ENCODE measurements at places on chromosomes 16 and 17.

DNA sequence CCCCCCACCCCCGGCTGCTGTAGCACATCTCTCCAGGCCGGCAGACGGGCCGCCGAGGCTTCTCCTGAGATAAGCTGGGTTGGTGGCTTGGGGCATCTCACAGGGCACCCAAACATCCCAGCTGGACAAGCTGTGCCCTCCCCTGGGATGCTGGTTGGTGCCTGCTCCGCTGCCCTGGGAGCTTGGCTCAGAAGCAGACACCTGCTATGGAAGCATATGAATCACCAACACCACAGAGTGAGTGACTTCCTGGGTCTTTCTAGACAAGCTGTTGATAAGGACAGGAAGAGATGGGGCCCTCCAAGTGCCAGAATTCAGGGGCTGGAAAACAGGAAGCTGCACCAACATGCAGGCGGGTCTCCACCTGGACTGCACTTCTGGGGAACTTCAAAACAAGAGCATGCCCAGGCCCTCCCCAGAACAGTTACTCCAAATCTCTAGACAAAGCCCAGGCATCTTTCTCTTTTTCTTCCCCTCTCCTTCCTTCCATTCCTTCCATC, 13.7 kb downstream of the C16orf95 start:
- DNase-seq: no peak

GRCh38 chr16:71923941-71924690, 28.8 kb downstream of the IST1 start:
- no peak for DNase-seq

DNA sequence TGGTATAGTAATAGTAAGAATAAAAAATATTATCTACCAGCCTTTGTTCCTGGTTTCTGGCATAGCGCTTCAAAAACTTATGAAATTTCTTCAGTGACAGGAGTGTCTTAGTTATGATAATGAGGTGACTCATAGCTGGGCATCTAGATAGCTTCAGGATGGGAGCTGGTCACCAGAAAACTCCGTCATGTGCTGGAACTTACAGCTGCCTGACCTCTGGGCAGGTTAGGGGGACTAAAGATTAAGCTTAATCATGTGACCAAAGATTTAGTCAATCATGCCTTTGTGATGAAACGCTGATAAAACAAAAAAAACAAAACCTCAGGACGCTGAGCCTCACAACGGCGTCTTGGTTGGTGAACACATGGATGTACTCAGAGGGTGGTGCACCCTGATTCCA, 154.2 kb downstream of the MYO1D start:
- DNase-seq: no peak

DNA sequence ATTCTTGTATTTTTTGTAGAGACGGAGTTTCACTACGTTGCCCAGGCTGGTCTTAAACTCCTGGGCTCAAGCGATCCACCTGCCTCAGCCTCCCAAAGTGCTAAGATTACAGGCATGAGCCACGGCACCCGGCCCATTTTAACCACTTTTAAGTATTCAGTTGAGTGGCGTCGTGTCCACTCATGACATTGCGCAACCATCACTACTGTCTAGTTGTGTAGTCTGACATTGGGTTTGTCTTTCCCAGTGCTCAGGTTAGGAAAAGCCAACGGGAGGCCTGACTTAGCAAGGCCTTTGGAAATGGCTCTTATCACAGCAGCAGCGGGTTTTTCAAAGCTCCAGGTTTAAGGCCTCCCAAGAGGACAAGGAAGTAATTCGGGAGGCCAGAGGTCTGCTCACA, 58.7 kb downstream of the LITAF start:
- DNase-seq: no peak

DNA sequence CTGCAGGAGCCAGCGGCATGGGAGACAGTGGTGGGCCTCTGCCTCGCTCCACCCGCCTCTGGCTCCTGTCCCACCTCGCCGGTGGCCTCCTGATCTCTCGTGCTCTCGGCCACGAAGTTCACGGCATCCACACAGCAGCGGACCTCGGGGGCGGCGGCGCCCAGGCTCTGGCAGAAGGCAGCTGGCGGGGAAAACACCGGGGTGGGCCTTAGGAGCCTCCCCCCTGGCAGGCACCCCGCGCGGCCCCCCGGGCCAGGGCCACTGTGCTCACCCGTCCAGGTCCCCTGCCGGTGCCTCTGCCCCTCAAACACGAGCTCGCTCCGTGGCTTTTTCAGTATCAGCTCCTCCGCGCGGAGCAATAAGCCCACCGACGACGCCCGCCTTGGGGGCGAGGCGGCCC, 409 bp upstream of the C17orf107 start:
- no peak for DNase-seq

- no peak for DNase-seq
Observed at GRCh38 chr16:70713342-70713741, 27.5 kb upstream of the MTSS2 start.

GRCh38 chr17:20702692-20703091, 123.2 kb downstream of the CDRT15L2 start:
- no peak for DNase-seq

GRCh38 chr17:5431949-5432556, 6.9 kb downstream of the C1QBP start:
- no peak for DNase-seq

DNA sequence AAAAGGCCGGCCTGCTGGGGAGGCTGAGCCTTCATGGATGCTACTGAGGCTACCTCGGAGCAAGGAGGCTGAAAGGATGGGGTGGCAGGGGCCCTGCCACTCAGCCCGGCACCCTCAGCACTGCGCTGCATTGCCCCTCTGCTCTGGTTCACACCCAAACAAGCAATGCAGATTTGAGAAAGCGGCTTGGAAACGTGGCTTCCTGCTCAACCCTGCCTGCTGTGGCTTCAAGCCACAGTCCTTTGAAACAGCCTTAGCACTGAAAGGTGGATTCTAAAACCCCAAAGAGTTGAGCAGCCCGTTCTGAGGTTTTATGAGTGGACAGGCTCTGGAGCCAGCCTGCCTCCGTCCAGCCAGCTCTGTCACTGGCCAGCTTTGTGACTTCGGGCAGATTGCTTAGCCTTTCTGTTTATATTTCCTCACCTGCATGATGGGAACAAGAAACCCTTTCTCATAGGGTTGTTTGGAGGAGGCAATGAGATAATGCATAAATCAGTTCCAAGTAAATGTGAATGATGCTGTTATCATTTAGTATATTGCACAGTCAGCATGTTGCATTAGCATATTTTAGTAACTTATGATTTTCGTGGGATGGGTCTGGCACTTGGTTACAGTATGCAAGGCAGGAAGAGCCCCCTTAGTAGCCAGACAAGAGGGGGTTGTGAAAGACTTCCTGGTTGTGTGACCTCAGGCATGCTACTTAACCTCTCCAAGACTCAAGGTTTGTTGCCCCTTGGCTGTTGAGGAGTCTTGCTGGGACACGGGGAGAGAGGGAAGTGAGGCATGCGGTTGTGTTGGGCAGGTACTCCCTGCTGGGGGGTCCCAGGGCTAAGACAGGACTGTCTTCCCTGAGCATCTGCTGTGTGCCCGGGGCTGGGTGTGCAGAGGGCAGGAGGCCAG, 23.6 kb downstream of the CRISPLD2 start:
- DNase-seq: no peak

DNA sequence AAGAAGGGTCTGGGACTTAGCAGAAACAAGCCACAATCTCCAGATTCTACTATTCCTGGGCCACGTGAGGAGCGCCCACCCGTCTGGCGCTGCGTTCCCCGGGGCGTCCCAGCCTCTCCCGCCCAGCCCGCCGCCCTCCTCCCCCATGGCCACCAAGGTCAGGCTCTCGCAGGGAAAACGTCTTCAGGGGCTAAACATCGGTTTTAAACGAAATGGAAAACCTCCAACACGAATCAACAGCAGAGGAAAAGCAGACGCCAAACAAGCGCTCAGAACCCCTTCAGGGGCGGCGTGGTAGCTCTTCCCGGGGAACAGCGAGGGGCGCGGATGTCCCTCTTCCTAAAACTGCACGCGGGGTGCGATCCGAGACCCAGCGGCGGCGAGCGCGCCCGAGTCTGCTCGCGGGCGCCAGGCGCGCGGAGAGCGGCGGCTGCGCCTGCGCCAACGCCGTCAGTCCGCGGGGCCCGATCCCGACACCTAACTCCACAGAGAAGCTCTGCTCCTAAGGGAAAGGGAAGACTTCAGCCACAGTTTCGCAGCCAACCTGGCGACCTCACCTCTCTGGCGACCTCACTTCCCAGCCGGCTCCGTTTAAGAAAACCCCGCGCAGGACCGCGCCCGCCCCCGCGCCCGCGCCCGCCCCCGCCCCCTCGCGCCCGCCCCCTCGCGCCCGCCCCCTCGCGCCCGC, 505 bp upstream of the COG1 start:
- peak; percentile 78 for DNase-seq

GRCh38 chr16:81587626-81588160, 143.1 kb downstream of the CMIP start:
- DNase-seq: no peak

- no peak for DNase-seq
Observed at GRCh38 chr17:42337442-42337841, 49.1 kb downstream of the STAT5A start.

DNA sequence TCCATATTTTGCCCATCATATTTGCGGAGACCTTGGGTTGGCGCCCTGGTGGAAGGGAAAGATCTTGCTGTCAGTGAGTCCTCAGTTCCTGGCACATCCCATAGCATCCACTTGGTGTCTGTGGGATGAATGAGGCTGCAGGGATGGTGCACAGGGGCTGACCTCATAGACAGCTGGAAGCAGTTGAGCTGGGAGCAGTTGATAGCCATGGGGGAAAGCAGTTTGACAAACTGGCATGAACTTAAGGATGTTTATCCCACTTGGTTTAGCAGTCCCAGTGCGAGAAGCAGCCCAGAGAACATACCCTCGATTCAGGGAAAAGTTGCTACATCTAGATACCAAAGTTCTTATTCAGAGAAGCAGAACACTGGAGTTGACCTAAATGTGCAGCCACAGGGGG, 80.7 kb downstream of the SNX29 start:
- DNase-seq: no peak

GRCh38 chr17:55729484-55729883, 6.8 kb upstream of the TMEM100 start:
- DNase-seq: no peak

- no peak for DNase-seq
Observed at GRCh38 chr17:57077000-57077399, 8.0 kb upstream of the AKAP1 start.

GRCh38 chr17:32659419-32659842, 172.6 kb downstream of the CDK5R1 start:
- DNase-seq: peak; percentile 77

DNA sequence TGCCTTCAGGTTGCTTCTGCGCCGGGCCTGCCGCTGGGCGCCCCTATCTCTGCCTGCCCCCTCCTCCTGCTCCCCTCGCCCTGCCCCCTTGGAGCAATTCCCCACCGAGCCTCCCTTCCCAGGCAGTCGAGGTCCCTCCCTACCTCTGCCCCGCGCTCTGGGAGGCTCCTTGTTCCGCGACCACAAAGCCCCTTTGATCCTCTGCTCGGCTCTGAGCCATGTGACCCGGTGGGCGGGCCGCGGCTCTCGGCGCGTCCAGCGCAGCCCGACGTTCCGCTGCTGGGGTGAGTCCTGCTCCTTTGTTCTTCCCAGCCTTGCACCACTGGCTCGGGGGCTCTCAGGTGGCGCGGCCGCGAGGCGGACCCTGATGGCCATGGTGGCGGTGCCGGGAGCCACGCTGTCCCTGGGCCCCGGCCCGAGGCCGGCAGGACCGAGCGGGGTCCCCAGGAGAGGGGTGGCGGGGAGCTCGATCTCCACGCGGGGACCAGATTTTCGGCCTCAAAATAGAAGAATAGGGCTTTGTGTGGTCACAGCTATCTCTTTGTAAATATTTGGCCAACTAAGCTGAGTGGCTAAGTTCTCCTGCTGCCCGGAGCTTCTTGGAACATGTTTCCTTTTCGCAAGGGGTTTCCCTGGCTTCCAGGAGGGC, 310.6 kb downstream of the SEC14L1 start:
- DNase-seq: peak; percentile 78

- no peak for DNase-seq
Observed at GRCh38 chr17:56158344-56158743, 5.1 kb downstream of the ANKFN1 start.

DNA sequence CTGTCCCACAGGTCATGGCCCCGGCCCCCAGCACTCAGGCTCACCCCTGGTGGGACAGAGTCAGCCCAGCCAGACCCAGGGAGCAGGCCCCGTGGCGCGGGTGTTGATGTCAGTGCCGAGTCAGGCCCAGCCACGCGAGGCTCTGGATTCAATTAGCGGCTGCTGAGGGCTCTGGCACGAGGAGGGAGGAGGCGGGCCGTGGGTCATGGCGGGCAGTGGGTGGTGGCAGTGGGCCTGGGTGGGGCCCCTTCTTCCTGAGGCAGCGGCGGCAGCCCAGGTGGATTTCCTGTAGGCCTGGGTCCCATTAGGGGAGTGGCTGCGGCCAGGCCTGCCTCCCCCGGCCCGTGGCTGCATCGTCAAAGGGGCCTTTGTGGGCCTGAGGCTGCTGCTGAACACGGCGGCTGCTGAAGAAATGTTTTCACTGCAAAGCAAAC, 12.9 kb downstream of the VASN start:
- DNase-seq: no peak

DNA sequence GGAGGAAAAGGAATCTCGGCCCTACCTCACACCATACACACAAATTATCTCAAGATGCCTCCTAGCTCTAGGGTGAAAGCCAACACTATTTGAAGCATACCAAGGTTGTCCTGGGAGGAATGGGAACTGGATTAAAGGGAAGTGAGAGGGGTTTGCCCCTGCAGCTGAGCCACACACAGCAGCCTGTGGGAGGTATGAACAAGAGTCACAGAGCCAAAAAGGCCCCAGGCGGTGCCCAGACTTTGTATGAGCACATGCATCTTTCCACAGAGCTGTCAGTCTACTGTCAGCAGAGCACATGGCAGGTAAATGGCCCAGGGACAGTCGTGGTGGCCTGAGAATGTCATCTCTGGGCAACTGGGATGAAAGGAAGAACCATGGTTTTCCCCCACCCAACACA, 31.0 kb upstream of the RCVRN start:
- no peak for DNase-seq

GRCh38 chr17:53696286-53696685, 126.4 kb upstream of the KIF2B start:
- no peak for DNase-seq

DNA sequence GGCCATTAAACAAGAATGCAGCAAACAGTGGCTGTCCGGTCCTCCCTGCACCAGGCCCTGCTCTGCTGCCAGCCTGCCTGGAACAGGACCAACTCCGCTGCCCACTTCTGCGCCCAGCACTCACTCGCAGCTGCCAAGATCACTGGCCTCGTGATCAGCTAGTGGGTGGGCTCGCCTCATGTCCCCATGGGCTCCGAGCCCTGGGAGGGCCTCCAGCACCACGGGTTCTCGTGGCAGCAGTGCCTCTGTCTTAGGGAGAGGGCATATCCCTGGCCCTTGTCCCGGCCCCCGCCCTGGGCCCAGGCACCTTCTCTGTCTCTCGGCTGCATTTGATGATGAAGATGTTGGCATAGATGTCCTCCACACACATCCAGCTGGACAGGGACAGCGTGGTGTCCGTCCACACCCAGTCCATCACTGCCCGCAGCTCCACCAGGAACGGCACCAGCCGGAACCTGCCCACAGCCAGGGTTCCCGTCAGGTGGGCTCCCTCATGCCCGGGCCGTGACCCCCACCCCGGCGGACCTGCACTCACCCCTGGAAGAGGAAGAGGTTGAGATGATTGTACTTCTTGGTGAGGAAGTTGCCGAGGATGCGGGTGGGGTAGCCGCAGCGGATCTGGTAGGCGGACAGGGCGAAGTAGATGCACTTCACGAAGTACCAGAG, 13.1 kb downstream of the CTU2 start:
- DNase-seq: no peak

GRCh38 chr16:11913425-11914079, 2.2 kb downstream of the GSPT1 start:
- no peak for DNase-seq

GRCh38 chr17:63116228-63116627, 150.2 kb downstream of the TANC2 start:
- no peak for DNase-seq

All from tibial artery (tissue), 4 donors.